ENCODE measurements at places on chromosomes 7 and 10.

GRCh38 chr7:20220921-20221547 lies 3.9 kb upstream of the MACC1 start:
- DNase-seq, result peak; percentile 84

GRCh38 chr7:104124469-104124868 lies 83.3 kb downstream of the ORC5 start:
- DNase-seq, result no peak

DNA sequence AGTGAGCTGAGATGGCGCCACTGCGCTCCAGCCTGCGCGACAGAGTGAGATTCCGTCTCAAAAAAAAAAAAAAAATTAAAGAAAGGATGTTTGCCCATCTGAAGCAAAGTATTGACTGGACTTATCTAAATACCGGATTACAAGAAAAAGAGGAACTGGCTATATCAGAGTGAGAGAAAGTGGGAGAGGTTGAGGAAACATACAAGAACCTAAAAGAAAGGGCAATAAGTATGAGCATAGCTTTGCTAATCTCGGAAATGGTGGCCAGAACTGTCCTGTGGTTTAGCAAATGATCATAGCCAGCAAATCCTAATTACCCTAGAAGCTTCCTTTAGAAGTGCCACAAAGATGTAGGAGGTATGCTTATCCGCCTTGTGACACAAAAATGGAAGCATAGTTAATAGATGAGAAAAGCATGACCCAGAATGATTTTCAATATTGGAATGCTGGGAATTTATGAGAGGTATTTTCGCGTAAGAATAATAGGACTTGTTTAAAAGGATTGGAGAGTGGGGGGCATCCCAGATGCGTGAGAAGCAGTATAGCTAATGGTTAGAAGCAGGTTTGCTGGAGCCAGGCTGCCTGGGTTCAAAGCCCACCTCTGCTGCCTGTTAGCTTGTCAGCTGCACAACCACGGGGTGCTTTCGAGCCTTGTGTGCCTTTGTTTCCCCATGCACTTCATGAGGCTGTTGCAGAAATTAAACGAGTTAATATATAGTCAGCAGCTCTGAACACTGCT lies 1.2 kb upstream of the GTPBP4 start:
- DNase-seq, result peak; percentile 91

- DNase-seq, result no peak
These were observed 314.4 kb upstream of the MKI67 start for GRCh38 chr10:128440513-128441160.

GRCh38 chr7:94980418-94981142 lies 73.2 kb downstream of the PPP1R9A start:
- no peak for DNase-seq

- DNase-seq, result peak; percentile 81
These were observed 757 bp downstream of the EIF3A start for GRCh38 chr10:119079599-119080520.

GRCh38 chr7:158811461-158811860 lies 17.8 kb downstream of the ESYT2 start:
- peak; percentile 65 for DNase-seq

- no peak for DNase-seq
These were observed 56.1 kb downstream of the ZRANB1 start for GRCh38 chr10:124997771-124998623.

DNA sequence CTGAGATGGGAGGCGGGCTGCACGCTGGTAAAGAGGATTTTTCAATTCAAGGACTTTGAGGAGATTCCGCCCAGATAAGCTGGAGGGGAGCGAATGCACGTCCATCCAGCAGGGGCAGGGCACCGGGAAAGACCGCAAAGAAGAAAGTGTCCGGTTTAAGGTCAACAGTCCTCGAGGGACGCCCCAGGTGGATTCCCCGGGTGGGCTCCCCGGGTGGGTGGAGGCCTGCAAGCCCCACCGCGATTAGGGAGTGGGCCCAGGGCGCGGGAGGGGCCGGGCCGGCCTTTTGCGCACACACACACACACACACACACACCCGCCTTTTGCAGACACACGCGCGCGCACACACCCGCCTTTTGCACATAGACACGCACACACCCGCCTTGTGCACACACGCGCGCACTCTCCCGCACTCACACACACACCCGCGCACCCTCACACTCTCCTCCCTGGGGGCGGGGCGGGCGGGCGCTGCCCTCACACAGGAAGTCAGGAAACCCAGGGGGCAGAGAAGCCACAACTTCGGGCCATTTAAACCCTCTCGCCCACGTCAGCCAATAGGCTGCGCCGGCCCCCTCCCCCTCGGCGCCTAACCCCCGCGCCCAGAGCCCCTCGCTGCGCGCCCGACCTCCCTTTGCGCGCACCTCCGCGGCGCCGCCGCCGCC lies 615 bp downstream of the ARHGAP12 start:
- peak; percentile 66 for DNase-seq

- no peak for DNase-seq
These were observed 75.4 kb downstream of the EGFR start for GRCh38 chr7:55094092-55094690.

Measured in kidney tubule cell (primary cell).